ENCODE measurements at places on chromosomes 2 and 18.

DNA sequence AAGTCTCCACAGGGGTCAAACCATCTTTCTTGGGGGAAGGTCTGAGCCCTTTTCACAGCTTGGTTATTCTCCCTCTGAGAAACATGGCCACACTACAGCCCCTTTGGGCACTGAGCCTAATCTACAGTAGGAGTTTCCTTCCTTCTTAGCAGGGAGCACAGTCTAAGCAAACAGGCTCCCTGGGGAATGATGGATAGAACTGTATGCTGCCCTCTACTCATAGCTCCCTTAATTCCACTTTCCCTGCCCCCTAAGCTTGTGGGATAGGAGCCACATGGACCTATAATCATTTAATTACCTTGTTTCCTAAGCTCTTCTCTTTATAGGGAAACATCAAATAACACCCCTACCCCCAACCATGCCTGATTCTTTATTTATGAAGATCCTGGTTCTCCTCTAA, 442.1 kb upstream of the MEX3C start:
- no peak for DNase-seq

DNA sequence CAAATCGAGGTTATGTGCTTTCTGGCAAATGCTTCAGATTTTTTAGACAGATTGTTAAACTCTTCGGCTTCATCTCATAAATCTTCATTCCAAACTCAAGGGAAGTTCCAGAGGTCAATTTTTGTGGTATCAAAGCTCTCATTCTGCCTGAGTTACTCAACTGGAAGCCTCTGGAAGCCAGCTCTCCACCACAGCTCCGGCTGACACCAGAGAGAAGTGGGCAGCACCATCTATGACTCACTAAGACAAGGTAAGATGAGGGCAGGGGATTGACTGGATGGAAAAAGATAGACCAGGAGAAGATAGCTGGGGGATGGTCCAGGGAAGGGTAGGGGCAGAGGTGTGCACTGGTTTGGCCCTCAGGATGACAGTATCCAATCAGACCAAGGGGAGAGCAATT, 137.3 kb upstream of the HNRNPA3 start:
- DNase-seq = no peak

- DNase-seq = peak; percentile 55
Observed at GRCh38 chr2:43224131-43224570, 2.3 kb downstream of the ZFP36L2 start.

- DNase-seq = no peak
Observed at GRCh38 chr18:23805898-23806297, 116.6 kb downstream of the LAMA3 start.

GRCh38 chr2:15745907-15746702, 154.4 kb downstream of the DDX1 start:
- no peak for DNase-seq

DNA sequence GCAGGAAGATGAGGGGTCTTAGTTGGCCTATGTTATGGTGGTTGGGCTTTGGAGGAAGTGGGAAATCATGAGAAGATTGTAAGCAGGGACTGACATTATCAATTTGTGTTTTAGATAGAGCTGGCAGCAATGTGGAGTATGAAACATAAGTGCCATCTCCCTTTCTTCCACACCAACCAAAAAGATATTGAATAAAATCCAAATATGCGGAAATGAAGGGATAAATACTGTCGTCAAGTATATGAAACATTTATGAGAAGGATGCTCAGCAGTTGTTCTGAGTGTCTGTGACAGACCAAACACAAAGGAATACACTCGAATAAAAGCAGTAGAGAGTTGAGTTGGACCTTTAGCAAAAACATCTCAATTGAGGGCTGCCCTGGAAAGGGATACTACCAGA, 1090.0 kb upstream of the ZEB2 start:
- DNase-seq = no peak

GRCh38 chr2:96787411-96787810, 26.7 kb downstream of the CNNM4 start:
- no peak for DNase-seq

- no peak for DNase-seq
Observed at GRCh38 chr2:231228974-231229529, 30.6 kb downstream of the ARMC9 start.

- no peak for DNase-seq
Observed at GRCh38 chr2:240356700-240357640, 78.5 kb upstream of the GPC1 start.

DNA sequence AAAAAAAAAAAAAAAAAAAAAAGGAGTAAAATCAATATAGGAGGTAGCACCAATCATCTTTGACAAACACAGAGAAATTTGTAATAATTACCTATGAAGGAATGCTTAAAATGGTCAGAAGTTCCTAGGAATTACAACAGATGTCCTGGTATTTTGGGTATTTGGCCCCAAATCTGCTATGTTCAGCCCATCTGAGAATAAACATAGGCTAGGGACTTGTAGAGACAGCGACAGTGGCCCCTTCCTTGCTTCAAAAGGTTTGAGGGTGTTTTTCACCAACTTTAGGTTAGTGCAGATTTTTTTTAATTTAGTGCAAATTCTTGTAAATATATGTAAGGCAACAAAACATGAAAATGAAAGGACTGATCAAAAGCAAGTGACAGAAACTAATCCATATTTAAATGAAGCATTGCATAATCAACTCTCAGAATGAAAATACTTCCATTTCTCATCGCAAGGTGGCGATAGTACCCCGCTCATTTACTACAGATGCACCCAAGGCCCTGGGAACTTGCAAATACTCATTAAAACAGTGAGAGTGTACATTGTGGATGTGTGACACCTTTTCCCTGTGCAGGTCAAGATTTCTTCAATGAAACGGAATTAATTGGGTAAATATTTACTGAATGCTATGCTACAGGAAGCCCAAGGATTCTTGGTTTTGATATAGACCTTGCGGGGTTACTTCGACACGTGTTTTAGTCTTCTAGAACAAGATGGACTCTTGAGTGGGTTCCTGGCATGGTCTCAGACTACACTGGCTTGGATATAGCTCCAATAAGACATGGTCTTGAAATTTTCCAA, 44.6 kb downstream of the FAM124B start:
- DNase-seq = peak; percentile 52

DNA sequence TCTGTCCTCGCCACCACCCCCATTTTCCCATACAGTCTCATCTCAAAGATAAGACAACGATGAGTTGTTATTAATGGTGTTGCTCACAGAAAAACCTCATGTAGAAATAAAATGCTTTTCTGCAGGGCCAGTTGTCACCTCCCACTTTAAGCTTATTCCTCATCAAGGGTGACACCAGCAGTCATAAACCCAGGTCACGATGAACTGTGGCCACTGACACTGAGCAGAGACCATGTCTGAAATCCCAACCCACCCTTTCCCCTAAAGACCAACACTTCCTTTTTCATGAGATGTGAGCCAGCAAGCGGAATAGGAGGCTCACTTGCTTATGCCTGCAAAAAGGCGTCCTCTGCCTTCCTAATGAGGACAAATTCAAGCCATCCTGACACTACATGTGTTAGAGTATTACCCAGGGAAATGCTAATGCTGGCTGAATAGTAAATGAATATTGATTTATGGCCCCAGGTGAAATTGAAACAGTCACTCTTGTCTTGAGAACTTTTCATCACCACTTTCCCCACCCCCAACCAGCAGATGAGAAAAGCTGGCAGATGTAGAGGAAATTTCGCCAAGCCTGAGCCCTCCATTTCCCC, 228.4 kb downstream of the MGAT5 start:
- no peak for DNase-seq

DNA sequence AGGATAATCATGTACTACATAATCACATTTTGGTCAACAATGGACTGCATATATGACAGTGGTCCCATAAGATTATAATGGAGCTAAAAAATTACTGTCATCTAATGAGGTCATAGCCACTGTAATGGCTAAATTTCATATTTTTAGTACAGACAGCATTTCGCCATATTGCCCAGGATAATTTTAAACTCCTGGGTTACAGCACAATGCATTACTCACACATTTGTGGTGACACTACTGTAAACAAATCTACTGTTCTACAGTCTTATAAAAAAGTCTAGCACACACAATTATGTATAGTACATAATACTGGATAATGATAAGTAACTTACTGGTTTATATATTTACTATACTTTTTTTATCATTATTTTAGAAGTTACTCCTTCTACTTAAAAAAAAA, 12.8 kb downstream of the EIF2AK2 start:
- no peak for DNase-seq

GRCh38 chr18:63088262-63088661, 231.3 kb downstream of the BCL2 start:
- DNase-seq = no peak

GRCh38 chr18:69528435-69528834, 127.7 kb downstream of the DOK6 start:
- no peak for DNase-seq

- no peak for DNase-seq
Observed at GRCh38 chr2:43710866-43711265, 34.6 kb upstream of the C1GALT1C1L start.

- DNase-seq = no peak
Observed at GRCh38 chr18:77223653-77224052, 26.0 kb upstream of the GALR1 start.

DNA sequence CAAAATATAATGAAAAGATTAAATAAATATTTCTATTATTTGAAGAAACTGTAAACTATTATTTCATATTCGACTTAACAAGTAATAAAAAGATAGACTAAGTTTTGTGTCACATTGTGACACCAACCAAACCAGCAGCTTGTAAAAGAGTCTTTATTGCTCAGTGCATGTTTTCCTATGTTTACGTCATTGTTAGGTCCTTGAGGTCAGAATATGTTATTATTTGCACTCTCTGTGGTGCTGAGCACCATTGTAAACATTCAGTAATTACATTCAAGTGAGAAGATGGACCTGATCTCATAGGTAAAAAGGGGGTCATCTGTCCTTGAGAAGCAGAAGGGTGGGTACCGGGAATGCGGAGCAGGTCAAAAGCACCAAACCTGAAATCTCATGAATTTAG, 1999.1 kb upstream of the CELF4 start:
- DNase-seq = no peak

GRCh38 chr2:95359031-95359430, 43.5 kb upstream of the FAHD2A start:
- DNase-seq = no peak

DNA sequence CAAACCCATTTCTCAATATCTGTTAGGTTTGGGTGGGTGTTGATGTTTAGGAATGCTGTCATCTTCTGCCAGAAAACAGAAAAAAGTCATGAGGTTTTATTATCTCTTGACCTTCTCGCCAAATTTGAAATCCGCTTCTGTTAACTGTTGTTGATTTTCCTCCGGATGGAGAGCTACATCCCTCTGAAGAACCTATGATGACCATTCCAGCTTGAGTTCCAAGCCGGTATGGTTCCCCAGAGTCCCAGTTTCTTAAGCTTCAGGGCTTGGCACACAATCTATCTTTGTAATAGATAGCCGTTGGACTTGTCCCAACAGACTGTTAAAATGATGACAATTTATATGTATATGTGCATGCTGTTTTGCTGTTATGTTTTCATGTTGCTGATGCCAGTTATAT, 1201.0 kb downstream of the LRP1B start:
- no peak for DNase-seq

GRCh38 chr2:29394311-29394980, 279.2 kb downstream of the CLIP4 start:
- no peak for DNase-seq

DNA sequence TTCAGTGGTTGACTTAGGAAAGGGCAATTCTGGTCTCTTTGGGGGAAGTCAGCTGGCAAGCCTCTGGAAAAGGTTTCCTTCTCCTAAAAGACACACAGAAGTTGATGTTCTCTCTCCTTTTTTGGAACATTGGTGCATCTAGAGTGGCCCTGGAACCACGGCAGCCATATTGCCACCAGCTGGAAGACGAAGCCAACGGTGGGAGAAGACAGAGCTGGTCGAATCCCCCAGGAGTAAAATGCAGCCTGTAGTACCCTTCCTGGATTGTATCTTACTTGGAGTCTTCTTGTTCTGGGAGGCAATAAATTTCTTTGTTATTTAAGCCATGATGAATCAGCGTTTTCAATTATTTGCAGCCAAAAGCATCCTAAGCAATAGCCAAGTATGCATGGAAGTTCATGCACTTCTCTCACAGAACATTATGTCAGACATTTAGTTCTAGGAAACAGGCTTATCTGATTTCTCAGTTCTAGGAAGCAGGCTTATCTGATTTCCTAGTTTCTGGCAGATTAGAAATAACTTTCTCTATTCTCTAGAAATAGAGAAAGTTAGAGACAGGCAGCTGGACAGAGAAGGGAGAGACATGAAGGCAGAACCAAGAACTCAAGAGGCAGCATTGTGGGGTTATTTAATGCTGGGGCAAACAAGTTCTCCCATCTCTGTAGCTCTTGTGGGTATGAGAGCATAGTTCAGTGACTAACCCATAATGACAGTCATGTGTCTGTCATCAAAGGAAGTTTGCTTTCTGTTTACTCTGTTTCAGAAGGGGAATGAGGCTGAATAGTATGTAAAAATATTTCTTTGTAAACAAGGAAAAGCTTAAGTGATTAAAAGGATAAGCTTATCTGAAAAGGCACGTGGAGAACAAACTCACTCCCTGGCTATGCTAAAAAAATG, 40.5 kb upstream of the NABP1 start:
- peak; percentile 29 for DNase-seq

- no peak for DNase-seq
Observed at GRCh38 chr2:172859581-172860335, 124.1 kb downstream of the RAPGEF4 start.
